ENCODE measurements at places on chromosomes 6 and 20.

DNA sequence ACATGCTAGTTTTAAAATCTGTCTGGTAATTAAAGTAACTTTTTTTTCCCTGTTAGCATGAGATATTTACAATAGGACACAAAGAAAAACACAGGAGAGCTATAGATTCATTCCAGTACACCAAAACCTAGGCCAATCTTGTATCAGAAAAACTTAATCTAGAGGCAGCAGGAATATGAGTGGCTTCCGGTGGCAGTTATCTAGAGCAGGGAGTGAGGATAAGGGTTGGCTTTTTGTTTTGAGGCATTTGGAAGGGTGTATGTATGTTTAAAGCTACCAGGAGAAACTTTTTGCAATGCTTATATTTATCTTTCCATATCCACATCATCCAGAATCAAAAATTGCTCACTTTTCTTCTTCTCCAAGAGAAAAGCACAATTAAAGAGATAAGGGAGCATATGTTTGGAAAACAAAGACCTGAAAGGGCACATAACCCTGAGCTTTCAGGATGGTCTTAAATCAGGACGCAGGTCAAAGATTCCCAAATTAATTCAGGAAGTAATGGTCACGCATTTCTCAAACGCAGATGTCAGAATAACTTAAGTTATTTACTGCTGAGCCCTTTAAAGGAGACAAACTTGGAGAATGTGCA lies 13.1 kb downstream of the TFAP2A start:
- no peak for DNase-seq

DNA sequence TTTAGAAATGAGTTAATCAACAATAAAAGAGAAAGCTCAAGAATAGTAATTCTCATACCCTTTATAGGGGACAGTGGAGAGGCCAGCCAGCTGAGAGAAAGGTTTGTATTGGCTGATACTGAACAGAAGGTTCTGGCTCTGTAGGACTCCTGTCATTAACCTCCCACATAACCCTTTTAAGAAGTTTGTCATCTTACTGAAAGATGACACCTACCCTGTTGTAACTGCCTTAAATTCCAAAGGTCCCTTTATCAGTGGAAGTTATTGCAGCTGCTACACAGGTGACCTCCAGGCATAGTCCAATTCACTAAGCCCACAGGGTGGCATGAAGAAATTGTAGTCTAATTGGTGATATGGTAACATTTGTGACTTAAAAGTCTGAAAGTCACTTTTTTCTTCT lies 790.1 kb downstream of the TENT5A start:
- DNase-seq, result no peak

DNA sequence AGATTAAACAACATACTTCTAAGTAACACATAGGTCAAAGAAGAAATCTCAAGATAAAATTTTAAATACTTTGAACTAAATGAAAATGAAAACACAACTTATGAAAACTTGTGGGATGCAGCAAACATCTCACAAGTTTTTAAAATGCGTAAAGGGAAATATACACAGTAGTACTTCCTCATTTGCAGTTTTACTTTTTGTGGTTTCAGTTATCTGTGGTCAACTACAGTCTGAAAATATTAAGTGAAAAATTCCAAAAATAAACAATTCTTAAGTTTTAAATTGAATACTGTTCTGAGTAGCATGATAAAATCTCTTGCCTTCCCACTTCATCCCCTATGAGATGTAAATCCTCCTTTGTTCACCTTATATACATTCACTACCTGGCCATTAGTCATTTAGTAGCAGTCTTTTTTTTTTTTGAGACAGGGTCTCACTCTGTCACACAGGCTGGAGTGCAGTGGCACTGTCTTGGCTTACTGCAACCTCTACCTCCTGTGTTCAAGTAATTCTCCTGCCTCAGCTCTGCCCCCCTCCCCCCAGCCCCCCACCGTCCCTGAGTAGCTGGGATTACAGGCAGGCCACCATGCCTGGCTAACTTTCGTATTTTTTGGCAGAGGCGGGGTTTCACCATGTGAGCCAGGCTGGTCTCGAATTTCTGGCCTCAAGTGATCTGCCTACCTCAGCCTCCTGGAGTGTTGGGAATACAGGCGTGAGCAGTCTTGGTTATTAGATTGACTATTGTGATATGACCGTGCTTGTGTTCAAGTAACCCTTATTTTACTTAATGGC lies 154.6 kb upstream of the AHI1 start:
- DNase-seq, result no peak

- no peak for DNase-seq
Measured at GRCh38 chr6:90463874-90464273, 123.0 kb downstream of the MAP3K7 start.

GRCh38 chr6:20314866-20315845 lies 86.5 kb upstream of the E2F3 start:
- no peak for DNase-seq

- no peak for DNase-seq
Measured at GRCh38 chr6:7471171-7471570, 70.3 kb upstream of the DSP start.

DNA sequence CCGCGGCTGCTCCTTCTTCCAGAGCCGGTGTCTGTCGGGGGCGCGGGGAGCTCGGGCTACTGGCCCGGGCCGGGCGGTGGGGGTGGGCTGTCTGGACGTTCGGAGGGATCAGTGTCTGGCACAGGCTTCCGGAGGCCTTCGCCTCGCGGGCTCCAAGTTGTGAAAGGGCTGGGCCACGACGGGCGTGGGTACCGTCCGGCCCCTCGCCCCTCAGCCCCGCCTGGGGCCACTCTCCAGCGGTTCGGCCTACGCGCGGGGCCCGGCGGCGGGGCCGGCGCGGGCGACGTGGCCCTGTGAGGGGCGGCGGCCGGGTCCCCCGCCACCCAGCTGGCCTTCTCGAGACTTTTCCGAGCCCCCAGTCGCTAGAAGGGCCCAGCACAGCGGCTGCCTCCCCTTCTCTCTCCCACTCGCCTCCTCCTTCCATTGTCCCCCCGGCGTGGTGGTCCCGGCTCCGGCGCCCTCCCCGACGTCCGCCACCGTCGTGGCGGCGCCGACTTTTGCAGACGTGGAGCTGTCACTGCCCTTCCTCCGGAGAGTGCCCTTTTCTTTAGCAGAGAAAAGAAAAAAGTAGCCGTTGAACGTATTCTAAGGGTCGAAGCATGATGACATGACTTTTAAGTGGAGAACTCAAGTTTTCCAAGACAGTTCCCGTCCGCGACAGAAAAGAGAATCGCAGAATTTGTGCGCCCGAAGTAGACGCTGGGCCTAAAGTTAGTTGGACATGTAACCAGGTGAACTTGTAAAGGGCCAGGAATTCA lies 571 bp downstream of the ITCH start:
- DNase-seq, result no peak

DNA sequence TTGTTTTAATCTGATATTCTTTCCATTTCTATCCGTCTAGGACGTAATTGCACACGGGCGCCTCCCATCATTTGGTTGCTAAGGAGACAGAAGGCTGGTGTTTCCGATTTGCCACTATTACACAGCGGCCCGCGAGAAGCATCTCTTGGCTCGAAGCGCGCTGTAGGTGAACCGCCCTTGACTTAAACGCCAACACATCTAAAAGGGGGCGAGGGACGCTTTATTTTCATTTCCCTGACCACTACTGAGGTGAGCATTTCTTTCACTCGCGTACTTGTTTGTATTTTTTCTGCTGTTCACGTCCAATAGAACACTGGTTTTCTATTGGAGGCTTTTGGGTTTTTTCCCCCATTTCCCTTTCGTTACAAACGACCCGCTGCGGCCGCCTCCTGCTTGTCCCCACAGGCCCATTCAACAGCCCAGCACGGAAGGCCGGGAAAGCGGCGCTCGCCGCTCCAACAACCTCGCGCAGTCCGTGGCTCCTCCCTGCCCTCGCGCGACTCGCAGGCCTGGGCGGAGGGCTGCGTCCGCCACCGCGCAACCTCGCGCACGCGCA lies 505 bp upstream of the WRNIP1 start:
- peak; percentile 90 for DNase-seq

- DNase-seq, result peak; percentile 10
Measured at GRCh38 chr6:41428336-41428995, 93.1 kb downstream of the NCR2 start.

DNA sequence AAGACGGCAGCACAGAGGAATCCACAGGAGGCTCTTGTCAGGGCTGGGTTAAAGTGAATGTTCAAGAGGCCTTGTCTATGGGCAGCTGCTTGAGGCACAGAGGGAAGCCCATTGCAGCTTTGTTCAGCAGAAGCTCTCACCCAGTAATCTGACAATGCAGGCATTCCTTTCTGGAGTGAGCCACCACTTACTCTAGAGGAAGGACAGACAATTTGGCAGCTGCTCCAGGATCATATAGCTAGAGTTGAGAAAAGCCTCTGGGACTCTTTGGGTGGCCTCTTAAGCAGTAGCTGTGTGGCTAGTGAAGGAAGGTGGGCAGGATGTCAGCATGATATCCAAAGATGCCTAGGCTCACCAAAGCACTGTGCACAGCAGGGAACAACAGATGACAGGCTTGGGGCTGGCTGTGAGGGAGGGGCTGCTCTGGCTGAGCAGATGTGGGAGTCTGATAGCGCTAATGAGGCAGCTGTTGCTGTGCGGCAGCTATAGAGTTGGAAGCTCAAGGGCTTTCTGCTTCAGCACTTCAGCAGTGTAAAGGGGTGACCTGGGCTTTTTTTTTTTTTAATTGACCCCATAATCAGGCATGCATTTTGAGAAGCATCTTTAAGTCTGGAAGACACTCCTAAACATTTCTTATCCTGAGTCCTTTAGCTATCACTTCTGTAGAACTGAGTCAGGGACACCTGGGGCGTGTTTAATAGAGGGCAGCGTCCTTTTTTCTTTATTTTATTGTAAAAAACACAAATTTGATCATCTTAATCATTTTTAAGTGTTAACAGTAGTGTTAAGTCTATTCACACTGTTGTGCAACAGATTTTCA lies 27.2 kb downstream of the CMTR1 start:
- no peak for DNase-seq

DNA sequence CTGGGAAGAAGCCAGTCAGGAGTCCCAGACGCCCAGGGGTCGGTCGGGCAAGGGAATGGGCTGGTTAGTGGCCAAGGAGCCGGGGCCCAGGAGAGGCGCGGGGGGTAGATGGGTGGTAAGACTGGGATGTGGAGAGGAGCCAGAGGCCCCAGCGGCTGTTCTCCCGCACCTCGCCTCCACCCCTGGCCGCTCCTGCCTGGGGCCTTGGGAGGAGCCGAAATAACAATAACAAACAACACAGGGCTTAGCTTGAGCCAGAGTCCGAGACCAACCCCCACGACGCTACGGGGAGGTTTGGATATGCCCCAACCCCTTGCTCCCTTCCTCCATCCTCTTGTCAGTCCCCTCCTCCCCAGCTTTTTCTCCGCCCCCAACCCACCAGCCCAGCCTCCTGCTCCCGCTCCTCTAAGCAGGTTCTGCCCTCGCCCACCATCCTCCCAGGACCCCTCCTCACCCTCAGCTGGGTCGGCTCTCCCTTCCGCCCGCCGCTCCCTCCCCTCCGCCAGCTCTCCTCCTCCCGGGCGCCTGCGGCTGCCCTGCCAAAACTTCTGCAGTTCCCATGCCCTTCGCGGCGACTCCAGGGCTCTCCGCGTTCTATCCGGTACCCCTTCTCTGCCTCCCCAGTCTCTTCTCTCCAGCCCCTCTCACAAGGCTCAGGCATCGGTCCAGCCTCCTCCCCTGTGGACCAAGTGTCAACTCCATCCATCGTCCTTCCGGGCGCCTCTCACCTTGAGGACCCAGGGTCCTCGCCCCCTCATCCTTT lies 1.1 kb downstream of the RNF39 start:
- DNase-seq, result no peak

GRCh38 chr6:158205169-158205944 lies 37.2 kb downstream of the GTF2H5 start:
- no peak for DNase-seq

DNA sequence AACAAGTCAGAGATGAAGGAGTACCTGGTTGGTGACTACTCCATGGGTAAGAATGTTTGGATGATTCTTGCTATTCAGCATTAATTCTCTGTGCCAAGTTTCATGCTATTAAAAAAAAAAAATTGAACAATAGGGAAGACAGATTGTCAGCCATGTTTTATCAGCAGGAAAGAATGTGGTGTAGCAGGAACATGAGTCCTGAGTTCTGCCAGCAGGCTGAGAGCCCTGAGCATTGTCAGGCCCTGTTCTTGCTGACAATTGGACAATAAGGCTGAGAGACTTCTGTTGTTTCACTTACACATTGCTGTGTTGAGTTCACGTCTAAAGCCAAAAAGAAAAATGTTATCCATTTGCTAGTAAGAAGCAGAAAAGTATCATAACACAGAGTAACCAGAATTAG lies 70.4 kb upstream of the SMIM28 start:
- no peak for DNase-seq

GRCh38 chr6:82832811-82833210 lies 232.8 kb downstream of the UBE3D start:
- no peak for DNase-seq

DNA sequence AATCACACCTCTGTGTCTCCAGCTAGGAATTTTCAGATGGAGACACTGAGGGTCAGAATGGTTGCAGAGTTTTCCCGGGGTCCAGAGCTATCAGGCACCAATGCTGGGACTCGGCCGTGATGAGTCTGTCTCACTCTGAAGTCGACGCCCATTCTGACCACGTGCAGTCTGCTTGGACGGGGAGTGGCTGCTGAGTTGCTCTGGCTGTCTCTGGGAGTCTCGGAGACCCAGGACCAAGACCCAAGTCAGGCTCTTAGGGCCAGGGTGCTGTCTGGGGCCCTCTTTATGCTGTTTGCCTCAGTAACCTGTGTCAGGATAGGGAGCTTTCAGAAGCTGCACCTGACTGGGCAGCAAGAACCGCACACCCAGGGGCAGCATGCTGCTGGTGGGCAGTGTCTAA lies 4.6 kb downstream of the IP6K3 start:
- no peak for DNase-seq

- no peak for DNase-seq
Measured at GRCh38 chr6:37633581-37634237, 64.0 kb downstream of the MDGA1 start.

DNA sequence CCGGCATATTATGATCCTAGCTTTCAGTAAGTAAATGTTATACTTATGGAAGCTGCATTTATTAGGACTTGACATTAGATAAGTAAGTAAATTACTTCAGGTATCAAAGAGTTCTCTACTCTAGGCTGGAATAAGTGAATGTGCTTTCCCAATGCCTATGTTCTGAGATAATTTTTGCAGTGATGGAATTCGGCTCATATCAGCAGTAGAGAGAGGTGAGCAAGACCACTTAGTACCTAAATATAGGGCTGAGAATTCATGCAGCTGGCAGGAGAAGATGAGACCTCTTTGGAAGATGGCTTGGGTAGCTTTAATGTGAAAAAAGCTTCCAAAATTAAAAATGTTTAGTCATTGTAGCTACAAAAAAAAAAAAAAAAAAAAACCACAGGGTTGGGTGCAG lies 13.3 kb upstream of the BEND3 start:
- no peak for DNase-seq

DNA sequence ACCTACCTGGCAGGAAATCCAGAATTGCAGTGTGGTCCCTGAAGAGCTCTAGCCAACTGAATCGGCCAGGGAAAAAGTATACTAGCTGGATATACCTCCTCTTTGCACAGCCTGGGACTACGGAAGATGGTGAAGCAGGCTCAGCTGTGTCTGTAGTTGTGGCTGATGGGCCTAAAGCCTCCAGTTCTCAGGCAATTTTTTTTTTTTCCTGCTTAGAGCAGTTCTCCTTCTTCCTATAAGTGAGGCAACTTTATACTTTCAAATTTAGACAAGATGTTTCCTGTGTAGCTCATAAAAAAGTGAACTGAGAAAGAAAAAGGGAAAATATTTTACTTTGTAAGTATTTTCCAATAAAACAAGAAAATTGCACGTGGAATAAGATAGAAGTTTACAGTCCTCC lies 172.9 kb downstream of the CARMIL1 start:
- no peak for DNase-seq

- no peak for DNase-seq
Measured at GRCh38 chr20:63932606-63933160, 23.5 kb downstream of the UCKL1 start.

All from NCI-H2029 treated with DMSO at 0.1 percent for 48 hours (cell line).